Suppressor macrophage (primary cell): ENCODE measurements at places on chromosomes 4 and X.

DNA sequence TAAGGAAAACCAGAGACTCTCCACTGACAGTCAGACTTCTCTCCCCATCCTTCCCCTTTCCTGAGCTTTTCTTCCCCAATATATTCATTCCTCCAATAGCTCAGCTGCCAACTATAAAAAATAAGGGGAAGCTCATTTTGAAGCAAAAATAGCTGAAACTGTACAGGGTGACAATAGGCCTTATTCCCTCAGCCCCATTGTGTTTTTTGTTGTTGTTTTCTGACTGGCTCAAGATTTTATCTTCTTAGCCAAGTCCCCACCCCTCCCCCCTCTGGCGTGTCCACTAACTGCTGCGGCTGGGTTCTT lies 26.2 kb downstream of the PRPS1 start:
- no peak for DNase-seq

- no peak for DNase-seq
Observed at GRCh38 chr4:101795704-101796103, 5.2 kb downstream of the BANK1 start.

GRCh38 chr4:126028876-126029275 lies 714.1 kb downstream of the FAT4 start:
- DNase-seq = no peak

GRCh38 chr4:81486502-81486901 lies 14.8 kb upstream of the RASGEF1B start:
- no peak for DNase-seq

DNA sequence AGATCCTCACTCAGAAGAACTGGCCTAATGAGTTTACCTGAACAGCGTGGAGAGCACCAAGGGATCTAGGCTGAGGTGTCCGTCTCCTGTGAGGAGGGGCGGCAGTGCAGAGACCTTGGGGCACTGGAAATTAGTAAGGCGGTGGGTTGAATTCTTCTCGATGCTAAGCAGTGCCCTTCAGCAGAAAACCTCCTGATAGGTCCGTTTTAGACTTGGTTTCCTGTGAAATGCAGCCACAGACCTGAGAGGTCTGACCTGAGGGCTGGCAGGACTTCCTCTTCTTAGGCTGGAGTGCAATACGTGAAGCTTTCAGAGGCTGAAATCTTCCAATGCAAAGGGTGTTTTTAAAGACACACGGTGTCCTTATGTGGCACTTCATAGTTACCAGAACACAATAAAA lies at the start of gene CLNK:
CLNK (minus strand) TSS at position 138 of the 400 bp plus-strand sequence. CDS start 16,899 bp downstream, outside the sequence.
- DNase-seq = no peak

DNA sequence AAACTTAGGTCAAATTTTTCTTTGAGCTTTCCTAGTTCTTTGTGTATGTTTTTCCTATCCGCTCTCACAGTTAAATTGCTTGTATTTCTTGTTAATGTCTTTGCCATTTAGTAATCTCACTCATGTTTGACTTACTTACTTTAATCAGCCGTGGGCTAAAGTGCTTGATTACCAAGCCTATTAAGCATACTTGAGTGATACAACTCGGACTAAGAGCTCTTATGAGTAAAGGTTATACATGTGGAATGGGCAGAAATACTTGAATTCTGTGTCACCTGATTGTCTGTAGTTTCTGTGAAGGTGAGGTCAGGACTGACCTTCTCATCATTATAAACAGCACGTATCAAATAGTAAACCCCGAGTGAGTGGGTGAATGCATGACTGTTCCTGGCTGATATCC lies 664.5 kb downstream of the PDHA2 start:
- DNase-seq = no peak

DNA sequence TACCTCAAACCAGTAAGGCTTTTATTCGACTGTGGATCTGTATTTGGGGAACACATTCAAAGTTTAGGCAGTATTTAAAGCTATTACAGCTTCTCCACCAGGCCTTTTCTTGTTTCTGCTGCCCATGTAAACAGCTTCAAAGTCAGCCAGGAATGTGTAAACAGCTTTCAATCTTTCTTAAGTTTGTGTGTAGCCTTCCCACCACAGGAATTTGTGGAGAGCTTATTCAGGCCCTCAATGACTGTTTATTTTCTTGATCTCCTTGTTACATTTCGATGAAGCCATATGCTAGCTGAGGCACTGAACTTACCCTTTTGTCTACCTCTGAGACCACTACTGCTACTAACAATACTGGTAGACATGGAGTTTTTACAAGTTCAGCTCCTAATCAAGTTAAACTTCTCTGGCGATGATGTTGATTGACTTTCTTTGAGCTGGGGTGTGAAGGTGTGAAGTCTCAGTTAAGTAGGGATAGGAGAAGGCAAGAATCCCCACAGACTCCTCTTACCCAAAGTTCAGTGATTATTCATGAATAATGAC lies 72.6 kb downstream of the NWD2 start:
- no peak for DNase-seq

- peak; percentile 20 for DNase-seq
Observed at GRCh38 chrX:40012039-40012867, 85.5 kb downstream of the BCOR start.

GRCh38 chrX:118116713-118117550 lies at the start of gene KLHL13:
Gene KLHL13, minus strand, starts transcription at chrX:118116810. Its CDS starts 88,337 bp downstream, at chrX:118028473.
- DNase-seq = peak; percentile 45

DNA sequence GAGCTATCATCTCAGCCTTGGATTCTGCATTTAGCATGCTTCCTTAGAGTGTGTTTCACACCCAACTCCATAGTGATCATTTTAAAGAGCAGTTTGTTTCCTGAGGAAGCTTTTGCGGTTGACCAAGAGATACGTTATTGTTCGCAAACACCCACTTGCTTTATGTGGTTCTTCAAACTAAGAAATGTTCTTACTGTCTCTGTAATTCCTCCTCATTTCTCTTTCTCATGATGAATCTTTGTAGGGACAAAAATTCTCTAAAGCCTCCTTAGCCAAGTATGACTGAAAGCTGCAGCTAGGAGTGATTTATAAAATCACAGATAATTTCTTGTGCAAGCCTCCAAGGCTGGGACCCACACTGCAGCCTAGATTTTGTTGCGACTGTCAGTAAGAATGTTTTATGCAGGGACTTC lies 10.0 kb downstream of the TNIP3 start:
- peak; percentile 40 for DNase-seq

DNA sequence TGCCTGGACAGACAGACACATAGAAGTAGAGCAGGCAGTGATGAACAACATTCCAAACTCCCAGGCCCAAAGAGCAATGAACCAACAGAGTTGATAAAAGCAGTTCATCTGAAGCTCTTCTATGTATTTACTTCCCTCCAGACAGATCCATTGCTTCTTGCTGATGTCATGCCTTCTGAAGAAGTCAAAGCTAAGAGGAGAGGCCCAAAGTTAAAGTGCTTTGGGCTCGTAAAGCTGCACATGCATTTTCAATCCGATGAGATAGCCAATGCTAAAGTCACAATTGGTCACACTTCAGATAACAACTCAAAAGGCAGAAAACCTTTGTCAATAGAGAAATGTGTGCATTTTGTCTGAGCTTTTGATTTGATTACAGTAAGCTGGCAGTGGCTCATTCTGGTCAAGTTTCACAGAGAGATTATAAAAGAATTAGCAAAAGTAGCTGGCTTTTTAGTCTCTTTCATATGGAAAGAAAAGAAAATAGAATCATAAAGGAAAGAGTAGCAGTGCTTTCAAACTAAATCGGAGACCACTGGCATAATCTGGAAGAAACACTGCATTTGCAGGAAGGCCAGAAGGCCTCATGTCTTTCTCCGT lies 82.0 kb downstream of the GPC4 start:
- DNase-seq = no peak

- peak; percentile 23 for DNase-seq
Observed at GRCh38 chrX:37347420-37347819, 1.7 kb upstream of the PRRG1 start.

DNA sequence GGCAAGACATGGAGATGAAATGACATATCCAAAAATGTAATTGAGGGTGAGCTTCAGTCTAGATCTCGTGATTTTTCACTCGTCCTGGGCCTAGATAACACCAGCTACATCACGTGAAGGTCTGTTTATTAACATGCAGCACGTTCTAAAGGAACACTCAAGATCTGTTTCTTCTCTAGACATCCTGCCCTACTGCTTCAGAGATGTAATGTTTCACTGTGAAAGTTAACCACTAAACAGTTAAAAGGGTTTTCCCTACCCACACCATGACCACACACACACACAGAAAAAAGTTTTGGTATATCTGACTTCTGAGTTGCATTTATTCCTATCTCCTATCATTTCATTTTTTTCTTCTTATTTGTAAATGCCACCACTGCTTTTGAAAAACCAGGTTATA lies 52.3 kb upstream of the SMIM31 start:
- no peak for DNase-seq

DNA sequence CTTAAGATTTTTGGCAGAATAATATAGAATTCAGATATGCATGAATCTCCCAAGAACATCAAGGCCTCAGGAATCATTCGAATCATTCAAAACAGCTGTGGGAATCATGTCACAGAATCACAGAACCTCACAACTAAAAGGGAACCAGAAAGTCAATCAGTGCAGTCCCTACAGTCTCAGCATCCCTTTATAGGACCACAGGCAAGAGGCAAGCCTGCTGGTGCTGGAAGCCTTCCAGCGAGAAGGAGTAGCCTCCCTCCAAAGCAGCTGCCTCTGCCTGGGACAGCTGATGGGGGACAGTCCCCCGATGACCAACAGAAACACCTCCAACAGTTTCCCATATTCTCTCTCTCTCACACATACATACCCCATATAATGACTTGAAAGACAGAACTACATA lies 20.7 kb downstream of the QDPR start:
- no peak for DNase-seq

GRCh38 chr4:114890773-114891172 lies 222.6 kb downstream of the NDST4 start:
- DNase-seq = no peak

DNA sequence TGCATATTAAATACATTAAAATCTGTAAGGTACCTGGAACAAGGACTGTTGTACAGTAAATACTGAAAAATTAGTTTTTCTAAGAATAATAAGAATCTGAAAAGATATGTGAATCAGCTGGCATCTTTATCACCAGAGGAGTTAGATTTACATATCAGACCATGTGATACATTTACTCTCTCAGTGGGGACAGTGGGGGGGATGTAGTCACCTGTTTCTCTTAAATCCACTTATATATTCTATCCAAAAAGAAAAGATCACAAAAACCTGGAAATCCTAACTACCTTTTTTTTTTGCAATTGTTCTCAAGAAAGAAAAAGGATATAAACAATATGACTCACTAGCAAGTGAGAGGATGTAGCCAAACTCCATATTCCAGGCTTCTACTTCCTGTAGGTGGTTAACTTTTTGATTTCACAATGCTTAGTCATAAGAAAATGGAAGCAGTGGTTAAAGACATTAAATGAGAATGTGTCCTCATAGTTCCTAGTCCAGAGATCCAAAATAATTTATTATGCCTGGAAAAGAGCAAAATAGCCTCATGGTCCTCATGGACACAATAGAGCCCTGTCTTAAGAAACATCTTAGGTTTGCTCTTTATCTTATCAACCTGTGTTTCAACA lies 22.5 kb upstream of the MYOZ2 start:
- DNase-seq = peak; percentile 93

GRCh38 chr4:123990310-123990870 lies 593.8 kb downstream of the SPRY1 start:
- DNase-seq = no peak
